Ureter (tissue), 1 donor: ENCODE measurements at places on chromosomes 3 and 15. TPM values are rescaled to one million over a fixed set of nuclear protein-coding genes. Genes with fewer than 3 reads are reported as not detected.
A peak's percentile ranks its signal among the peaks of the same experiment; 100 is the strongest.

Gene ANKRD63
- not detected for total RNA-seq

Gene MAPKAPK3
- total RNA-seq: 34.8 TPM

Gene RBP2
- not detected for total RNA-seq

Gene GRIP2
- total RNA-seq: 2.3 TPM

Gene GOLGA8J
- not detected for total RNA-seq

- DNase-seq: no peak
Measured at GRCh38 chr3:131216801-131217200, 164.8 kb upstream of the NUDT16 start.

DNA sequence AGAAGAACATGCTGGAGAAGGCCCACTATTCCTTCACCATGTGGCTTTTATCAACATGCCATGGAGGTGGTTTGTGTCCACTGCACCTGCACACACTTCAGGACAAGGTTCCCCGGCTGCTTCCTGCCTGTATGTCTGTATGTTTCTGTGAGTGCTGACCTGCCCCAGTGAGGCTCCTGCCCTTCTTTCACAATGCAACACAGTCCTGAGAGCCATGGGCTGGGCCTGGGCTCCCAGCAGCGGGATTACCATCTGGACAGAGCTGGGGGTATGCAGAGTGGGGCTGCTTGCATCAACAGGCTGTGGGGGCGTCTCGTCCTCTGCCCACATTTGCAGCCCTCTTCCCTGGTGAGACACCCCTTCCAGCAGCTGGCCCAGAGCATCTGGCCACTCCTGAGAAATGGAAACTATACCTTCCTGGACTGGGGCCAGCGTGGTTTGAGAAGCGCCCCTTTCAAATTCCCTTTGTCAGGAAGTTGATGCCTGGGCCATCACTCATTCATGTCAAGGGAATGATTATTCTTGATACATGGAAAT, 29.3 kb upstream of the C15orf39 start:
- DNase-seq: no peak

- DNase-seq: no peak
Measured at GRCh38 chr15:75731248-75732151, 18.9 kb upstream of the CSPG4 start.

DNA sequence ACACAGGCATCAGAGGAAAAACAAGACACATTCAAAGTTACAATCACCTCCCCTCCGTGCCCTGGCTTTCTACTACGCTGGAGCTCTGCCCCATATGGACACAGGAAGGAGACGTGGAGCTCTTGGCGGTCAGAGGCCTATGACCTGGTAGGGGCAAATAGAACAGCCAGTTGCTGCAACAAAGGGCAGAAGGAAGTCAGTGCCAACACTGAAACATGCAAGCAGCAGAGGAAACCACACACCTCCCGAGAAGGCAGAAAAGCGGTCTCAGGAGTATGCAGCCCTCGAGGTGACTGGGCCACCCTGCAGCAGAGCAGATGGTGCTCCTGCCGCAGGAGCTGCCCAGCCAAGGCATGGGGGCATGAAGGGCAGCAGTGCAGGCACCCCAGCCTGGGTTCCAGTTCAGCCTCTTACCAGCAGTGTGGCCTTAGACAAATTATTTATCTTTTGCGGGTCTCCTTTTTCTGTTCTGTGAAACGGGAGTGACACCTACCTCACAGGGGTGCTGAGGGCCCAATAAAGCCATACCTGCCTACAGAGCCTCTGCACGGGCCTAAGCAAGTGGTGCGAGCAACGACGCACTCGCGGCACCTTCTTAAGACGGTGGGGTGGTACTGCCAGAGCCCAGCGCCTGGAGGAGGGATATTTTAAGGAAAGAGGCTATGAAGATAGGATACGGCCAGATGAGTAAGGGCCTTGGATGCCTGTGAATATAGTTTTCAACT, 8.6 kb downstream of the ZXDC start:
- DNase-seq: no peak

GRCh38 chr3:189708375-189708774, 77.2 kb downstream of the TP63 start:
- no peak for DNase-seq

DNA sequence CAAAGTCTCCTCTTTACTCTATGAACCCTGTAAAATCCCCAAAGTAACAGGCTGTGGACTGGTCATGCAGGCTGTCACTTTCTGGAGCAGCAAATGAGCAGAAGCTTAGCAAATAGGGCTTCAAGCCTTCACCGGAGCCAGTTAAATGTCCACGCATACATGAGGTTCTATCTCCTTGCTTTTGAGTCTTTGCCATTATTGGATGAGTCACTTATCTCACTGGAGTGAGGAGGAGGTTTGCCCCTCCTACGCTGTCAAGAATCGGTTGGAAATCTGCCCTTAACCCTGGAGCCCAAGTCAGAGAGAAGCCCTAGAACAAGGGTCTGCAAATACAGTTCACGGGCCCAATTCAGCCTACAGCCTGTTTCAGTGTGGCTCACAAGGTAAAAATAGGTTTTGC, 126.1 kb upstream of the CTNNB1 start:
- no peak for DNase-seq

GRCh38 chr15:101088788-101089578, 162.9 kb downstream of the CHSY1 start:
- DNase-seq: peak; percentile 79

- no peak for DNase-seq
Measured at GRCh38 chr3:57004229-57004628, 56.2 kb upstream of the SPATA12 start.

DNA sequence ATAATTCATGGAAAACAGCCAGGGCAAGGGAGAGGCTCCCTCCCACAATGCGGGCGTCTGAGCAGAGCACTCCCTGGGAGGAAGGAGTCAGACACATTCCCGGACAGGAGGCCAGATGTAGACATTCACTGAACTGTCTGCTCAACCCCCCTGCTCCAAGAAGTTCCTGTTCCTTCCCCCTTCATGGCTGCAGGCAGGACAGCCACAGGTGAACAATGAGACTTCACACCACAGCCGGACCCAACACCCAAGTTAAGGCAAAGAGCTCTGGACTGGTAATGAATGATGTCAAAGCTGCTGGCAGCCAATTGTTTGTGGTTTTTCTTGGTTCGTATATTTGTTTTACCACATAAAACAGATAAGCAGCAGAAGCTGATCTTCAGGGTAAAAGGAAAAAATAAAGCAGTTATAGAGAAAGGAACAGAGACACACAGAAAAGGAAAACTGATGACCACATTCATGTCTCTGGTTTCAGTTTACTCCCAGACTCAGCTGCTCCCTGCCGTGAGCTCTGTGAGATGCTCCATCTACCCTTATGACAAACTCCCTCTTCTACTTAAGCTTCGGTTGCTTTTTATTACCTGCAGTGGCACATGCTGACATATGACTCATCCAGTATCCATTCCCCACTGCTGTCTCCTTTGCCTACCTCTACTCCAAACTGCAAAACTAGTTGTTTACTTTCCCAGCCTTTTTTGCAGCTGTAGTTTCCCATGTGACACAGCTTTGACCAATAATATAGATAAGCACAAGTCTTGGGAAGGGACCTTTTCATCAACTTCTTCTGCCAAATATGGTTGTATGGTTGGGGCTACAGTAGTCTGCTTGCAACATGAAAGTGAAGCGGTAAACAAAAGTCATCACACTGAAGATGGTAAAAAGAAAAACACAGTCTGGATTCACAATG, 33.1 kb downstream of the DZIP1L start:
- no peak for DNase-seq

- DNase-seq: no peak
Measured at GRCh38 chr15:53511175-53511574, 248.3 kb downstream of the WDR72 start.

- no peak for DNase-seq
Measured at GRCh38 chr3:165846056-165846455, 8.8 kb upstream of the BCHE start.

- peak; percentile 72 for DNase-seq
Measured at GRCh38 chr3:184380185-184380626, 352 bp downstream of the CHRD start.
